Stimulated activated CD4-positive, alpha-beta T cell treated with anti-CD3 and anti-CD28 coated beads, Interleukin-4, amount 100 ng/mL, for 4 hours (primary cell): ENCODE measurements at places on chromosomes 11 and 22.

GRCh38 chr11:33696931-33697638 is 3.5 kb downstream of the C11orf91 start:
- no peak for DNase-seq

DNA sequence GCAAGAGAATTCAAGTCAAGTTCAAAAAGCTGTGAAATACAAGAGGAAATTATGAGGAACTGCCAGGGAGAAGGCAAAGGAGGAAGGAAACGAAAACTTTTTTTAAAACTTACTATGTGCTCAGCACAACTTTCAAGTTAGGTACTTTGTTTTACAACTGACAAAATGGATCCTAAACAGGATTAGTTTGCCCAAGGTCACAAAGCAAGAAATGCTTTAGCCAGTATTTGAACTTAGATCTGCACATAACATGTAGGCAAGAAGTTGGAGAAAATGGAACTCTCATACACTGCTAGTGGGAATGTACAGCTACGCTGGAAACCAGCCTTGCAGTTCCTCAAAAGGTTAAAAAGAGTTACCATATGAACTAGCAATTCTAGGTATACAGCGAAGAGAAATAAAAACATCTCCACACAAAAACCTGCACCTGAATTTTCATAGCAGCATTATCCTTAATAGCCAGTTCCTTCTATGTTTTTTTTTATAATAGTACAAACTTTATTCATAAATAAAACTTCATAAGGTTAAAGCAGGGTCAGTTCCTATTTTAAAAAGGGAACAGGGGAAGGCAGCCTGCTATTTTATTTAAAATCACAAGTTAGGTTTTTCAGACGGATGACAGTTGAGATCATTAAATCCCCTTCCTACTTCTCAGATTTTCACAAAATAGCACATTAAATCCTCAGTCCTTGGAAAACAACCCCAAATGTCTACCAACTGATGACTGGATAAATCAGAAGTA is 19.2 kb downstream of the DDX6 start:
- DNase-seq, result no peak

- DNase-seq, result no peak
Observed at GRCh38 chr11:68546555-68546954, 86.0 kb downstream of the PPP6R3 start.

DNA sequence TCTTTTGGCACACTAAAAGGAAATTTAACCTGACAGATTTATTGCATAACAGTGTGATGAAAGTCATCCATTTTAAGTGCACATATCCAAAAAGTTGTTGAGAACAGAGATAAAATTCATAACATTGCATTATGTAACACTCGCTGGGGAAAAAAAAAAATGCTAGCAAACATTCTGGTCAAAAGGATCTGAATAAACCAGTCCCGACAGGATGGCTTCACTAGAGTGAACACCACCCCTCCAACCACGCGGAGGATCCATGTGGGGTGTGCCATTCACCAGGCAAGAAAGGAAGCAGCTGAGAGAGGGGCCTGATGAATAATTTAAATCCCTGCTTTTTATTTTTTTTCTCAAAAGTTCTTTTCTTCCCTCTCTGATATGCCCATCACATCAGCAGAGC is 258.7 kb downstream of the DCDC1 start:
- DNase-seq, result no peak

DNA sequence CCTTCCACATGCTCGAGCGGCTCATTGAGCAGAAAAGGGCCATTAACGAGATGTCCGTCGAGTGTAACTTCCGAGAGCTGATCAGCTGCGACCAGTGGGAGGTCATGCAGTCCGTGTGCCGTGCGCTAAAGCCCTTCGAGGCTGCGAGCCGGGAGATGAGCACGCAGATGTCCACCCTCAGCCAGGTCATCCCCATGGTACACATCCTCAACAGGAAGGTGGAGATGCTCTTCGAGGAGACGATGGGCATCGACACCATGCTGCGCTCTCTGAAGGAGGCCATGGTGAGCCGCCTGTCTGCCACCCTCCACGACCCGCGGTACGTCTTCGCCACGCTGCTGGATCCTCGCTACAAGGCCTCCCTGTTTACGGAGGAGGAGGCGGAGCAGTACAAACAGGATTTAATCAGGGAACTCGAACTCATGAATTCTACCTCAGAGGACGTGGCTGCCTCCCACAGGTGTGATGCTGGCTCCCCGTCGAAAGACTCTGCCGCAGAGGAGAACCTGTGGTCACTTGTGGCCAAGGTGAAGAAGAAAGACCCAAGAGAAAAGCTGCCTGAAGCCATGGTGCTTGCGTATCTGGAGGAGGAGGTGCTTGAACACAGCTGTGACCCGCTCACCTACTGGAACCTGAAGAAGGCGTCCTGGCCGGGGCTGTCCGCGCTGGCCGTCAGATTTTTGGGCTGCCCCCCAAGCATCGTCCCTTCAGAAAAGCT is 31.7 kb downstream of the ALG12 start:
- no peak for DNase-seq

- DNase-seq, result no peak
Observed at GRCh38 chr11:113563766-113564526, 88.7 kb upstream of the DRD2 start.

DNA sequence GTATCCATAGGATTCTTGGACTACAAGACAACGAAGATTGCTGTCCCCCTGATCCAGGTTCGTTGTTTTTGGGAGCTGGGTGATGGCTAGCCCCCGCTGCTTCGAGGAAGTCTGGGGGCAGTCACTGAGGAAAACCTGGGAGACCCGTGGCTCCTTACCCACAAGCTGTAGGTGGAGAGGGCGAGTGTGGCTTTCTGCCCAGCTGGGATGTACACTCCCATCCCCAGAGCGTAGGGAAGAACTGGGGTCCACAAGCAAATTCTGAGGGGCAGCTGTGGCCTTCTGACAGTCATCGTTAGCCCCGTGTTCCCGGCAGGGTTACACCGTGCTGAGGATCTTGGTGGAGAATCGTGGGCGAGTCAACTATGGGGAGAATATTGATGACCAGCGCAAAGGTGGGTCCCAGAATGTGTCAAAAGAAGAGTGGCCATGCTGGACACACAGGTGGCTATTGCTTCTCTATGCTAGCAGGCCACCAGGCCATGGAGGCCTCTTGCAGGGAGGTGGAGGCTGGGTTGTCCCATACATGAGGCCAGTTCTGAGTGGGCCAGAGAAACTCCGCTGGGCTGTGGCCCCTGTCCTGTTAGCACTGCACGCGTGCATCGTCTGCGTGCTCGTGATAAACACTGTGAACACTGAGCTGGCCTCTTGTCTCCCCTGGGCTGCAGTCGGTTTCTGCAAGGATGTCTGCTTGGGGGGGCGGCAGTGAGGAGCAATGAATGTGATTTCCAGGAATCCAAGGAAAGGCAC is 39.8 kb downstream of the GLB1L2 start:
- DNase-seq, result no peak

- no peak for DNase-seq
Observed at GRCh38 chr11:71379701-71380100, 68.5 kb downstream of the DHCR7 start.

DNA sequence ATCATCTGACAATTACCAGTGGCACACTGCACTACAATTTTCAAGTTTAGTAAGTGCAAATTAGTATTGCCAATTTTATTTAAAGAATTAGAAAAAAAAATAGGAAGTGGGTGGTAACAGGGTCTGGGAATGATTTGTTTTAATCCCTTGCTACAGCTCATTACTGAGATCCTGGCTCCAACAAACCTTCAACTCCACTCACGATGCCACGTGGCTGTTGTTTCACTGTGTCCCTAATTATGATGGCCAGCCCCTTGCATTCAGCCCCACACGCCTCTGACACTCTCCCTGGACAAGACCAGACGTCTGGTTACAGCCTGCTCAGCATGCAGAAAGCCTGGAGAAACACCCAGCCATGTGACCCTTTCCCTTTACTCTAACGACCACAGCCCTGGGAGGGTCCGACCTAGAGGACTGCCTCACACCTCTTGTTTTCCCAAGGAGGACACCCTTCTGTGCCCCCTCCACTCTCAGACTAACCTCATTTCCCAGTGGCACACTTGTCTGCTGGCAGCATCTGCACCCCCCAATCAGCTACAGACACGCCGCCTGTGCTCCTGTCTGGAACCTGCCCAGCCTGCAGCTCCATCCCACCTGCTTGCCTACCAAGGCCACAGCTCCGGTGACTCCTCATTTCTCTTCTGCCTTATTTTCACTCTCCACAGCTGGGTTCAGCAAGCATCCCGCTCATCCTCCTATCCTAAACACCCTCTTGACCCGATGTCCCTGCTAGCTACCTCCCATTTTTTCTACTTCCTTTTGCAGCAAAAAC is 18.5 kb upstream of the SLC25A1 start:
- no peak for DNase-seq
